ENCODE measurements at places on chromosomes 7 and 10.

- DNase-seq: no peak
These were observed 48.5 kb upstream of the BHLHA15 start for GRCh38 chr7:98162758-98163157.

- DNase-seq: no peak
These were observed 26.9 kb downstream of the HIP1 start for GRCh38 chr7:75711656-75712514.

DNA sequence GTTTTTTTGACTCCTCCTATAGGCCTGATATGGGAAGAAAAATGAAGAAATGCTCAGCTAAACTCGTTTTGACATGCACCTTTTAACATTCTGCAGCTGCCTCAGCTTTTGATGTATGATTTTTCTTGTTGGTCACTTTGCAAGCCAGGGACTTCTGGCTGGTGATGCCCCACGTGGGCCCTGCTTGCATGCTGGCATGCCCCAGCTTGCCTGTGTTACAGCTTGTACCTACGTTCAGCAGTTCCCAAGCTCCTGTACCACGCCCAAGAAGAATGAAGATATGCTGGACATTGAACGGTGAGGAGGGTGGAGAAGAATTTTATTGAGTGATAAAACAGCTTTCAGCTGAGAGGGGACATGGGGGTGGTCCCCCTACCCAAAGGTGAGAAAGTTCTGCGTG, 245.6 kb upstream of the FZD8 start:
- no peak for DNase-seq

- no peak for DNase-seq
These were observed 303.8 kb downstream of the KCNMA1 start for GRCh38 chr10:77333610-77334340.

DNA sequence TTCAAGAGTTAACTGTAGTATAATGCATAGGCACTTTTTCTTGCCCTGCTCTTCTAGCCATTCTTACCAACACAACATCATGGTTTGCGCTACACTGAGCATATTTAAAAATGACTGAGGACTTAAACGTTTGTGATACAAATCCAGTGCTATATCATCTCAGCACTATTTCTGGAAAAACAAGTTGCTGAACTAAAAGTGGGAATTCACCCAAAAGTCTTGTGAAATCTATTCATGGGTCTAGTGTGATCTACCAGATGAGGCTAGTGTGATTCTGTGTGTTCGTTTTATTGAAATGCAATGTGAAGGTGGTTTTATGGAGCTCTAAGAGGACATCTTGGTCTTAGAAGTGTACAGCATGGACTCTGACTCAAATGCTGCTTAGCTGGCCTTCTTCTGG, 584.6 kb upstream of the POM121L12 start:
- DNase-seq: no peak

GRCh38 chr7:123844712-123845219, at the start of gene HYAL4:
TSS of gene HYAL4 (plus strand) at chr7:123845169. CDS start at chr7:123868274, 23,105 bp downstream.
- no peak for DNase-seq

DNA sequence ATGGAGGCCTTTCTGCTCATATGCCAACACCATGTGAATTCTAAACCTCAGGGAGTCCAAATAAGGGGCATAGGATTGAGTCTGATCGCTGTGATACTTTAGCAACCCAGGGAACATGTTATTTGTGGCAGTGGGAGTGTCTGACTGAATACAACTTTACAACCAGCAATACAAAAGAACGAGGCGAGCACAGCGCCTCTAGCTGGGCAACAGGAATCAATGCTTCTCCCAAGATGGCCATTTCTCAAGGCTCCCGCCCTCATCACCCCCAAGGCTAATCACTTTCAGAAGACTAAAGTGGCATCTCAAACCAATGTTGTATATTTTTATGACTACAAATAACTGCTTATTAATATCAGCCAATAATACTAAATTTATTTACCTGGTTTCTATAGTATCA, 28.1 kb downstream of the YWHAG start:
- DNase-seq: no peak

GRCh38 chr7:127791446-127792189, 139.6 kb downstream of the SND1 start:
- no peak for DNase-seq

- DNase-seq: no peak
These were observed 57.8 kb upstream of the ANKRD30A start for GRCh38 chr10:37067576-37067975.

GRCh38 chr10:113585949-113586348, 33.1 kb downstream of the HABP2 start:
- DNase-seq: no peak

GRCh38 chr10:1605999-1606940, 131.1 kb downstream of the ADARB2 start:
- no peak for DNase-seq

DNA sequence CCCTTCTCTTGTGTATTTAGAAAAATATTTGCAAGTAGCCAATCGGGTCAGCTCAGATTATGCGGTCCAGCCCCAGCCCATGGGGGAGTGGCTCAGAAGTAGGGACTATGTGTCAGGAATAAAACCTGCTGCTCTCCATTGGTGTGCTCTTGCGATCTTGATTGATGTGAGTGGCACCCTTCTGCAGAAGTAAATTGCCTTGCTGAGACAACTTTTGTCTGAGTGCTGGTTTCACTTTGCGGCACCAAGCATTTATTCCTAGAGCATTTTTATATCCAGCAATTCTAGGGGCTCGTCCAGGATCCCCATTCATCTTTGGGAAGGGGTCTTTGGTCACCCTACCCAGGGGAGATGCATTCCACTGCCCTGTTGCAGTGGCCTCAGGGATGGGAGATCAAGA, 26.1 kb upstream of the FAM221A start:
- no peak for DNase-seq

DNA sequence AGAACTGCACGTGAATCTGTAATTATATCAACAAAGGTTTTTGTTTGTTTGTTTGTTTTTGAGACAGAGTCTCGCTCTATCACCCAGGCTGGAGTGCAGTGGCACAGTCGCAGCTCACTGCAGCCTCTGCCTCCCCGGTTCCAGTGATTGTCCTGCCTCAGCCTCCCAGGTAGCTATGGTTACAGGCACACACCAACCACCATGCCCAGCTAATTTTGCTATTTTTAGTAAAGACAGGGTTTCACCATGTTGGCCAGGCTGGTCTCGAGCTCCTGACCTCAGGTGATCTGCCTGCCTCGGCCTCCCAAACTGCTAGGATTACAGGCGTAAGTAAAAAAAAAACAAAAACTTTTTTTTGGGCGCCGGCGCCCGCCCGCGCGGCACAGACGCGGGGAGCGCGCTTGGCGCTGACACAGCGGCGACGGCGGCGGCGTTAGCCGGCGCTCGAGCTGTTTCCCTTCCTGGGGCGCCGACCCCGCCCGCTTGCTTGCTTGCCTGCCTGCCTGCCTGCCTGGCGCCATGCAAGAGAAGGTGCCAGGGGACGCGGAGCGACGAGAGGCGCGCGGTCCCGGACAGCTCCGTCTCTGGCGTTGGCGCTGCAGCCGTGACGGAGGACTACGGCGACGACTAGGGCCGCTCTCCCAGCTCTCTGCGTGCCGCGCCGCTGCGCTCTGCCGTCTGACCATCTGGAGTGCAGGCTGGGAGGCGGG, 171.4 kb upstream of the NUPR2 start:
- DNase-seq: no peak

- no peak for DNase-seq
These were observed 19.1 kb downstream of the DENND2A start for GRCh38 chr7:140621401-140622021.

DNA sequence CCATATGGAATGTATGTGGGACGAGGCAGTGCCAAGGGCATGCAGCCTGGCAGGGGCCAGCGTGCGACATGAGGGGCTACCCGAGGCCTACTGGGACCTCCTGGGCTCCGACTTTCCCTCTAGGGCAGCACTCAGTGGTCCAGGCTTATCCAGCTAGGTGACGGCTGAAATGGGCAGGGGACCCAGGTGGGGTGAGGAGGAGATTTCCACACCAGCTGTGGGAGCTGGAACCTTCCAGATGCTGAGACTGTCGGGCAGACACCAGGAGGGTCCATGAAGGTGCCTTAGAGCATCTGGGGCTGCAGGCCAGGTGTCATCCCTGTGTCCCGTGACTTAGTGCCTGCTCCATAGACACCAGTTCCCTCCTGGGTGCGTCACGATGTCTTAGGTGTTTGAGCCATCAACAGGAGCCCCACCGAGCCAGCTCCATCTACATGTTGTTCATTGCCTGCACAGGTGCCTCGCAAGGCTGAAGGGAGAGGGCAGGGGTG, 13.4 kb downstream of the ZNF316 start:
- DNase-seq: no peak

- no peak for DNase-seq
These were observed 30.5 kb upstream of the VWDE start for GRCh38 chr7:12434012-12434642.

- no peak for DNase-seq
These were observed 3.3 kb downstream of the TMEM140 start for GRCh38 chr7:135151132-135151531.

DNA sequence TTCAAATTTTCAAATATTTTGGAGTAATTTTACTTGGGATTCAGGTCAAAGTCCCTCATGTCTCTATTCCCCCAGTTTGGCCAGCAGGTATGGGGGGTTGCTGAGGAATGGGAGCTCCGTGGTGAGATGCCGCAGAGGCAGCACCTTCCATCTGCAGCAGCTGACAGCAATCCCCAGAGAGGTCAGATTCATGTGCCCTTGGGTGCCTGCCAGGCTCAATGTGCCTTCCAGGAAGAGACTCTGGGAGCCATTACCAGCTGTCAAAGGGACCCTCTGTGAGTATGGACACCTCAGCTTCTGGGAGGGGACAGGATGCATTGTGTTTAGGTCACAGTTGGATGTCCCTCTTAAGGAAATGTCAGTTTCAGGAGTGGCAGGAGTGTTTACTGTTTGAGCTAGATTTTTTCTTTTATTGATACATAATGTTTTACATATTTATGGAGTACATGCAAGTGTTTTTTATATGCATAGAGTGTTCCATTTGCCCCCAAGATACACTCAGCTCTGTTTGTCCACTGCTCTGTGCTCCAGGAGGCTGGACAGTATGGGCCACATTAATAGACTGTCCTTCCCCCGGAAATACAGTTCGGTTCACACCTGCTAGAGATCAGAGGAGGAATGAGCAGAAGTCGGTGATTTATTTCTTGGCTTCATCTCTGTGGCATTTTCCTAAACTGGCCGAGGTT, 75.3 kb upstream of the GRB10 start:
- no peak for DNase-seq

DNA sequence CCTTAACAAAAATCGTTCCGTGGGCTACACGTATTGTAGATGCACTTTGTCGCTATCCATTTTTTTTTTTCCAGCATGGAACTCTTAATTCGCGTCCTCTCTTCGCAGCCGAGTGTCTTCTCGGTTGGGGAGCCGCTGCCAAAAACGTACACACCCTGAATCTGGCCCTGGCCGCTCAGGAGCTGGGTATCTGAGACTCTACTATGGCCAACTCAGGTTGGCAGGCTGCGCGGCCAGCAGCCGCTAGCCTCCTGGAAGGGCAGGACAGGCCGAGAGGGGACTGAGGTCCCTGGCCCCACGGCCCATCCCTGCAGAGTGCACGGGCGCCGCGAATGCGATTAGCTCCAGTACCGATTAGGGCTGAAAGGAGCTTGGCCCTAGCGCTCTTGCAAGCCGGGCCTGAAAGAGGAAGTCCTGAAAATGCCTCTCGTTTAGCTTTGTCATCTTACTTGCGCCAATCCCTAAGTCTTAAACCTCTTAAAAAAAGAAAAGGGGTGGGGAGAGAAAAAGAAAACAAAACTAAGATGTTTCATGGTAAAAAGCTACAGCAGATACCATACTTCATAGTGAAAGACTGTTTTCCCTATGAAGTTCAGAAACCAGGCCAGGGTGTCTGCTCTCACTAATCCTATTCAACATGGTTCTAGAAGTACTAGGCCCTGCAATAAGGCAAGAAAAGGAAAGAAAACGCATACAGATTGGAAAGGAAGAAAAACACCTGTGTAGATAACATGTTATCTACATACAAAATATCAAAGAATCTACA, 113.2 kb upstream of the RHEB start:
- peak; percentile 19 for DNase-seq

DNA sequence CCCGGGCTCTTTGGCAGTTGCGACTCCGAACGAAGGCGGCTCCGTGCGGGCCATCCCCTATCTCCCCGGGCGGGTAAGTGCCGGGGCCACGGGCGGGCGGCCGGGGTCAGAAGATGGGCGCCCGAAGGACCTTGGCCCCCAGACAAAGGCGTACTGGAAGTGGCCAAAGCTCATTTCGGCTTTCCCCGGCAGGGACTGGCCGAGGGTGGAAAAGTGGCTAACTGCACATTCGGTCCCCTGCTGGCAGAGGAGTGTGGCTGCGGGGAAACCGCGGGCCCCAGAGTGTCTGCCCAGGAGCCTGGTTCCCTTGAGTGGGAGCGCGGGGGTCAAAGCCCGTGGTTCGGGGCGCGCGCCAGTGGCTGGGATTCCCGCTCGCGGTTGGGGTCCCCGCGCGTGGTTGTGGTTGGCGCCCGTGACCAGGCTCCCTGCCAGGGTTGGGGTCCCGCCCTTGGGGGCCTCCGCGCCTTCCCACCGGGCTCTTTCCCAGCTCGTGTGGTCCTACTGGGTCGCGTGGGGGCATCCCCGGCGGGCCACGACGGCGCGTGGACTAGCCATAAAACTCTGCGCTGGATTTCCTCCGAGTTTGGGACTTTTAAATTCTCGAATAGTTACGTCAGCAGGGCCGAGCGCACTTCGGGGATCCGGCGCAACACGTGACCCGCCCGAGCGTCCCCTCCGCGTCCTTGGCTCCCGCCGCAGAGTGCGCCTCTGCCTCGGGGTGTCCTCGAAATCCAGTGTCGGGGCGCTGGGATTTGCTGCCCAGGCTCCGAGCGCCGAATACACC, 124.4 kb downstream of the TACC2 start:
- DNase-seq: no peak

- no peak for DNase-seq
These were observed 208.0 kb upstream of the PPP2R2D start for GRCh38 chr10:131692686-131693334.

GRCh38 chr10:103616705-103617601, 123.4 kb downstream of the NEURL1 start:
- DNase-seq: no peak

DNA sequence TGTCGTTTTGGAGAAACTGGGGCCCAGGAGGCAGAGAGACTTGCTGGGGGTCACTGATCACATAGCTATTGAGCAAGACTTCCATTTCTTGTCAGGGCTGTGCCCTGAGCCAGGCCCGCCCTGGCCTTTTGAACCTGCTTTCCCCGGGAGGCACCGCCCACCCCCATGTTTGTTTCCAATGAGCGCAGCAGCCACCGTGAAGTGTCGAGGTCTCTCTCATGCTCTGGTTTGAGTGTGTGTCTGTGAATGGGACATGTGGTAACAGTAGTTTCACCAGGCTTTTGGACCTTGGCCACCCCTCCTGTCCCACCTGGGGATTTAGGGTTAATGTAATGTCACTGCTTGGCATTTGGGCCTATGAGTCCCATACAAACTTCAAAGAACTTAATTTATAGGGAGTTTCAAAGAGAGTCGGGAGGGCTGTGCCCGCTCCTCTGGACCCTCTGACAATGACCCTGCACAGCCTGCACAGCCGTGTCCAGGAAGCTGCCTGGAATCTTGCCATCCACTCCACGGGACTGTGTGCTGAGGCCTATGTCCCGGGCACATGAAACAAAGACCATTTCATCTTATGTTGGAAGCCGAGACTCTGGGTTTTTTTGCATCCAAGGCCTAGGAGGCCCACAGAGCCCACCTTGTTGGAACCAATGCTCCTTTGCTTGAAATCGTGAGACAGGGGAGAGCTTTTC, 6.3 kb downstream of the PRF1 start:
- DNase-seq: no peak
